ENCODE measurements at places on chromosomes 3 and 15. TPM values are rescaled to one million over a fixed set of nuclear protein-coding genes. Genes with fewer than 3 reads are reported as not detected.

ATP13A5 gene
- total RNA-seq: not detected

RLBP1 gene
- not detected for total RNA-seq

FEZF2 gene
- not detected for total RNA-seq

ST8SIA2 gene
- total RNA-seq: 0.81 TPM

CD86 gene
- 1.7 TPM for total RNA-seq

BTD gene
- 29.8 TPM for total RNA-seq

CAND2 gene
- total RNA-seq: 2.2 TPM

MYZAP gene
- 12.9 TPM for total RNA-seq

VPS13C gene
- total RNA-seq: 55.2 TPM

FAN1 gene
- total RNA-seq: 15.8 TPM

ANKRD63 gene
- total RNA-seq: not detected

GHSR gene
- total RNA-seq: not detected

PROS1 gene
- total RNA-seq: 33.0 TPM

GMPPB gene
- total RNA-seq: 78.4 TPM

MCF2L2 gene
- 0.75 TPM for total RNA-seq

SNRPA1 gene
- 44.7 TPM for total RNA-seq

GOLGA8S gene
- 0.09 TPM for total RNA-seq

DNAH12 gene
- 0.09 TPM for total RNA-seq

CYP8B1 gene
- not detected for total RNA-seq

IL5RA gene
- total RNA-seq: 1.1 TPM

CLDN16 gene
- 0.09 TPM for total RNA-seq

RARRES1 gene
- total RNA-seq: 63.5 TPM

ZBBX gene
- total RNA-seq: not detected

IL17RC gene
- total RNA-seq: 33.4 TPM

CLCN2 gene
- total RNA-seq: 73.2 TPM

SEMA6D gene
- 52.6 TPM for total RNA-seq
